Activated CD4-positive, alpha-beta memory T cell treated with anti-CD3 and anti-CD28 coated beads, Interleukin-2, amount 10 ng/mL, durations not matched to agents 7 days and 5 days (primary cell): ENCODE measurements at places on chromosomes 1 and 21. TPM values are rescaled to one million over a fixed set of nuclear protein-coding genes. Genes with fewer than 3 reads are reported as not detected.

LCE3D gene
- total RNA-seq = not detected

F3 gene
- 0.15 TPM for total RNA-seq

IL20 gene
- total RNA-seq = not detected

CSMD2 gene
- total RNA-seq = not detected

RAB13 gene
- 0.43 TPM for total RNA-seq

KCNAB2 gene
- 286 TPM for total RNA-seq

PSMB4 gene
- total RNA-seq = 280 TPM

OLFML3 gene
- 0.45 TPM for total RNA-seq

PCSK9 gene
- total RNA-seq = 0.05 TPM

COA6 gene
- total RNA-seq = 39.7 TPM

CHI3L1 gene
- total RNA-seq = not detected

RHEX gene
- not detected for total RNA-seq

IQGAP3 gene
- 19.7 TPM for total RNA-seq

TRPM2 gene
- 13.7 TPM for total RNA-seq
